ENCODE measurements at places on chromosomes 11 and 22.
A peak's percentile ranks its signal among the peaks of the same experiment; 100 is the strongest.

DNA sequence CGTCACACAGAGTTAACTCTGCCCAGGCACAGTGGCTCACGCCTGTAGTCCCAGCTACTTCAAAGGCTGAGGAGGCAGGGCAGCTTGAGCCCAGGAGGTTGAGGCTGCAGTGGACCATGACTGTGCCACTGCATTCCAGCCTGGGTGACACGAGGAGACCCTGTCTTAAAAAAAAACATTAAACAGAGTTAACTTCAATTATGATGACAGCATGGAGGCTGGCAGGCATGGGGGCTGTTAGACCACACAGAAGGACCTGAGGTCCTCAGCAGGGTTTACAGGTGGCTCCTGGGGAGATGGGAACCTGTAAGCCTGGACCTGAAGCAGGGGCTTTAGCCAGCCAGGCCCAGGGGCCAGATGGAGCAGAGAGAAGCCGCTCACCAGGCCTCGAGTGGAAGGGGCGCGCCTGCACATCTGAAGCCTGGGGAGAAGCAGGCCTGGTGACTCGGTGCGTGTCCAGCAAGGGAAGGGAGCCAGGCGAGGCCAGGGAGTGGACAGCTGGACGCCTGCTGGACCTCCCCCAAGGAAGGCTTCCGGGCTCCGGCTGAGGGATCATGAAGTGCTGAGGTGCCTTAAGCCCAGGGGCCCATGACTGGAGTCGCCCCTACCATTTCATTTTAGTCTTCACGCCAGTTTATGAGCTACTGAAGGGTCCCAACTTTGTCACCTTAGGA, 25.3 kb downstream of the RPUSD4 start:
- DNase-seq = no peak

- DNase-seq = peak; percentile 77
Observed at GRCh38 chr11:103798026-103798425, 238.4 kb upstream of the DDI1 start.

GRCh38 chr11:129012880-129013279, 70.2 kb upstream of the TP53AIP1 start:
- DNase-seq = no peak

- DNase-seq = no peak
Observed at GRCh38 chr11:13227676-13228255, 49.8 kb upstream of the BMAL1 start.

DNA sequence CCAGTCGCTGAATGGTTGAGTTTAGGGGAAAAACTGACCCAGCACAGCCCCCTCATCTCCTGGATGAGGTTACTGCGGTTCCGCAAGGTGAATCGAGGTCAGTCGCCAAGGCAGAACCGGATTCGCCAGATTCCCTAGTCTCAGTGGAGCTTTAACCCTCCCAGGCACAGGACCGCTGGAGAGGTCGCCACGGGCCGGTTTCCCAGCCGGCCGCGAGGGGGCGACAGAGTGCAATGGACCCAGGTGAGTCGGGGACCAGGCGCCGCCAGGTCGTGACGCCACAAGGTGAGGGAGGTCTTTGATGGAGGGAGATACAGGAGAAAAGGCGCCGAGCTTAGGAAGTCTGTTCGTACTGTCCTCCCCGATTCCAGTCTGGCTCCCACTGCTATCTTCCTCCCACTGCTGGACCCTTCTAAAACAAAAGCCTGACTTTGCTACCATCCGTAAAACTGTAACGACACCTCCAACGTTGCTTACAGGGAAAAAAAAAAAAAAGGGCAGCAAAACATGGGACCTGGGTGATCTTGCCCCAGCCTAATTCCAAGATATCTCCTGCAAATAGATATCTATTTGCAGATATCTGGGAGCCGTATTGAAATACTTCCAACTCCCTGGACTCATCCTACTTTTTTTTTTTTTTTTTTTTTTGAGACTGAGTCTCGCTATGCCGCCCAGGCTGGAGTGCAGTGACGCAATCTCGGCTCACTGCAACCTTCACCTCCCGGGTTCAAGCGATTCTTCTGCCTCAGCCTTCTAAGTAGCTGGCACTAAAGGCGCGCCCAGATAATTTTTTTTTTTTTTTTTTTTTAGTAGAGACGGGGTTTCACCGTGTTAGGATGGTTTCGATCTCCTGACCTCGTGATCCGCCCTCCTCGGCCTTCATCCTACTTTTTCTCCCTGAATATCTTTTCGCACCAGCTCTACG, 1.4 kb upstream of the GGA1 start:
- peak; percentile 63 for DNase-seq

DNA sequence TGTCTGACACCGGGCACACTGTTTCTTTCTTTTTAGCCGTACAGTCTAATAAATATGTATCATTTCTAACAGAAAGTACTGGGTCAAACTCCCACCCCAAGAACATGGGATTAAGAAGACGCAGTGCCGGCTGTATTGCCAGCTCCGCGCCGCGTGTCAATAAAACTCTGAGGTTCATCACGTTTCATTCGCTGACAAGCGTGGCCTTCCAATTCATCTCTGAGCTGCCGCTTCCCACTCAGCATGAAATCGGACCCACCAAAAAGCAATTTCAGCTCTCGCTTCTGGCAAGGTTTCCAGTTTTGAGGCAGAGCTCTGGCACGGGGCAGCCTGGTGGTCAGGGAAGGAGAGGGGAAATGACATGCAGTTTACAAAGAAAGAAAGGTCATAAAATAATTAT, 819.8 kb downstream of the OPCML start:
- no peak for DNase-seq

Data from mesenchymal stem cell (in vitro differentiated cells and primary cell).